GM12878 (cell line): ENCODE measurements at places on chromosomes 3 and 15. TPM values are rescaled to one million over a fixed set of nuclear protein-coding genes. Genes with fewer than 3 reads are reported as not detected.

The CIDEC gene
- total RNA-seq: not detected in 2 replicates

- DNase-seq: no peak
Measured at GRCh38 chr3:197068077-197068476, 38.5 kb upstream of the MELTF start.

DNA sequence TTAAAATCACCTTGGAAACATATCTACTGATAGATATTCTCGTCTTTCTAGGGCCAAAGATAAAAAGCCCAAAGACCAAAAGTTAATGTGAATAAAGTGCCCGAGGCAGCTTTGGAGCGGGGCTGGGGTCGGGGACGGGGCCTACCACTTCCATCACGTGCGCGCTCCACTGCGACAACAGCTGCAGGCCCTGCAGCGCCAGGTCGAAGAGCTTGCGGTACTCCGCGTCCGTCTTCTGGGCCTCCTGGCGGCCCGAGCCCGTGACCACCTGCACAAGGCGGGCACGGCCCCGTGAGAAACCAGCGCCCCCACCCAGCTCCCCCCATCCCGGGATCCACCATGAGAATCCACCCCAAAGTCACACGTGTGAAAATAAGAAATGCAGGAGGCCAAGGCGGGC, 52.4 kb downstream of the CYFIP1 start:
- DNase-seq: no peak

DNA sequence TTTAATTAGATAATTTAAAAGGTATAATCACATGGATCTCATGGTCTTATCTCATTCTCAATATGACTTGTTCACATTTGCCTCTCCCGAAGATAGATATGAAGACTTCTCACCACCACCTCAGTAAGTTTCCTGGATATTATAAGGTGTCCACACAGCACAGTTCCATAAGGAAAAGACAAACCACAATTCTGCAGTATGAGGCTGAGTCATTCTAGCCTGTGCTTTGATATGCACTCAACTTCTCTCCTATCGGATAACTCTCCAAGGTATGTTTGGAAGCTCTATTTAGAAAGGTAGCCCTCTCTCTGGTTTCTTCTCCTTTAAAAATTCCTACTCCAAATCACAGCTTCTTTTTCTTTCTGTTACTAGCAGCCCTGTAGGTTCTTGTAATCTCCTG, 612.8 kb downstream of the ZPLD1 start:
- no peak for DNase-seq

The CAMK2N2 gene
- 1.4 and 1.9 TPM in 2 replicates for total RNA-seq

The TEX55 gene
- not detected in 2 replicates for total RNA-seq

- no peak for DNase-seq
Measured at GRCh38 chr3:182855076-182855475, 61.8 kb downstream of the ATP11B start.

GRCh38 chr3:134054881-134055280, 25.2 kb upstream of the SLCO2A1 start:
- no peak for DNase-seq

DNA sequence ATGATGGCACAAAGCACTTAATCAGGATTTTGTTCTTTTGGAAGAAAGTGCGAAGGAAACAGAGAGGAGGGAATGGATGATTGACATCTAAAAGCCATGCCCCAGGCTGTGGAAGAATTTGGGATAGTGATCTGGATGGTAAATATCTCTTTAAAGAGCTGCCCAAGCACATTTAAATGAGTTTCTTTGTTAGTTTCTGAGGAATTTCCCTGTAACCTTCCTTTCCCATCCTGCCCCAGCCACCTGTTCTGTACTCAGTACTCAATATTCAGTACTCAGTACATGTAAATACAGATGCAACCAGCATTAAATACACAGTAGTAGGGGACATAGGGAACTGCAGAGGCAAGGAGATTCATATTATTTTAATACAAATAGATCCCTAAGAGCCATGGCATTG, 7.8 kb upstream of the CORO2B start:
- no peak for DNase-seq

The DPPA2 gene
- total RNA-seq: not detected in 2 replicates

DNA sequence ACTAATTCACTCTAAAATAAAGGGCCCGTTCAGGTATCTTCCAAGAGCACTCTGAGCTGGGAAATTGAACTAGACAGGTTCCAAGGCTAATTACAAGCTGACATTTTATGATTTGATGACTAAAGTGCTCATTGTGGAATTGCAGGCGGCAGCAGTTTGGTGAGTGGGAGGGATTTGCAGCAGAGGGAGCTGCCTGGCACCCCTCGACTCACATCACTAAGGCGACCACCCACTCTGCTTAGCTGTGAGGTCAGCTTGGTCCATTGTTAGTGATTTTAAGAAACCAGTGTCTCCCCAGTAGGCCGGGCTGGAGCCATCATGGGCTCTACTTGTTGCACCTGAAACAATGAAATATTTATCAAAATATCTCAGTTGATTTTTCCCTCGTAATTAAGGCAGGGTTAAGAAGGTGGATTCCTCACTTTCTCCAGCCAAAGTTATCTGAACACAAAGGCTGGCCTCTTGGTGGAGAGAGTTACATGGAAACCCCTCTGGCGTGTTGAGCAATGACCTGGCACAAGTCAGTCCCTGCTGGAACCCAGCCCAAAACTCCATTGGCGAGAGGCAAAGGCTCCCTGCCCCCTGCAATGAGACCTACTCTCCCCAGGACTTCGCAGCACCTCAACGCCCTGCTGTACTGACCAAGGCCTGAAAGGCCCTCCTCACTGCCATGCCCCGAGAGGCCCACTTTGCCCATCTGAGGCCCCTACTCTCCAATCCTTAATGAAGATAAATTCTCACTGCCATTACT, 65.0 kb upstream of the ATP2B2 start:
- DNase-seq: no peak

GRCh38 chr3:152157337-152157736, 111.4 kb upstream of the MBNL1 start:
- no peak for DNase-seq

- no peak for DNase-seq
Measured at GRCh38 chr15:77031376-77032050, 36.6 kb downstream of the PSTPIP1 start.

The C3orf18 gene
- 0.61 and 1.3 TPM in 2 replicates for total RNA-seq

The CHRD gene
- total RNA-seq: 0.32 TPM in 1 of 2 replicates, not detected in the other

DNA sequence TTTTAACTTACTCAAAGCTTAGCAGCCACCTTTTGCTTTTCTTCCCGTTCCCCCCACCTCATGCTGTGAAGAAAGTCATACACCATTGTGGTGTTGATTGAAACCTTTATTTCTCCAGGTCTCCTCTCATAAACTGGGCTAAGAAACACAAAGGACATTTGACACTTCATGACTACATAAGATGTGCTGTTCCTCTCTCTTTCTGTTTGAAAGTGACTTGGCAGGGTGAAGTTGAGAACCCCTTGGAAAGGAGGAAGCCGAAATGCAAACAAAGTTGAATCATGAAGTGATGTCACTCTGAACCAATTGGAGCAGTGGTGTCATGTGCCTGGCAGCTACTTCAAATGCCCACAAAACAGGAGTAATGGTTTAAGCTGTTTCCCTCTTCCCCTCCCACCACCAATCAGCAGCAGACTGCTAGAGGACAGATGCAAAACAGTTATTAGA, 174.7 kb downstream of the IGF1R start:
- DNase-seq: peak; percentile 1

GRCh38 chr15:69663982-69664381, 211.4 kb downstream of the RPLP1 start:
- DNase-seq: no peak

DNA sequence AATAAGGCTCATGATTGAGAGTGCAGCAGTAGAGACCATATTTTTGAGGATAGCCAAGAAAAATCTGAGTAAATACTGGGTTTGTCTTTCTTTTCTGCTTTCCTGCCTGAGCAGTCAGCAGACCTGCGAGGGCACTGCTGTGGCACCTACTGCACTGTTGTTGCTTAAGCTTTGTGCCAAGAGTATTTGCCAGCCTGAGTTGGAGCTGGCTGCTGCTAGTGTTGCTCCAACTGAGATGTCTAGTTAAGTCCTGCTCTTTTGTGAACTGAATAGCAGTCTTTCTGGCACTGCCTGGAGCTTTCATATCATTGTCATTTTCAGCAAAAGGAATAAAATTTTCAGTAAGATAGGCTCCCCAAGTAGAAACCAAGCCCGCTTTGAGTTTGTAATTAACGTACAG, 214.5 kb upstream of the P2RY1 start:
- no peak for DNase-seq

DNA sequence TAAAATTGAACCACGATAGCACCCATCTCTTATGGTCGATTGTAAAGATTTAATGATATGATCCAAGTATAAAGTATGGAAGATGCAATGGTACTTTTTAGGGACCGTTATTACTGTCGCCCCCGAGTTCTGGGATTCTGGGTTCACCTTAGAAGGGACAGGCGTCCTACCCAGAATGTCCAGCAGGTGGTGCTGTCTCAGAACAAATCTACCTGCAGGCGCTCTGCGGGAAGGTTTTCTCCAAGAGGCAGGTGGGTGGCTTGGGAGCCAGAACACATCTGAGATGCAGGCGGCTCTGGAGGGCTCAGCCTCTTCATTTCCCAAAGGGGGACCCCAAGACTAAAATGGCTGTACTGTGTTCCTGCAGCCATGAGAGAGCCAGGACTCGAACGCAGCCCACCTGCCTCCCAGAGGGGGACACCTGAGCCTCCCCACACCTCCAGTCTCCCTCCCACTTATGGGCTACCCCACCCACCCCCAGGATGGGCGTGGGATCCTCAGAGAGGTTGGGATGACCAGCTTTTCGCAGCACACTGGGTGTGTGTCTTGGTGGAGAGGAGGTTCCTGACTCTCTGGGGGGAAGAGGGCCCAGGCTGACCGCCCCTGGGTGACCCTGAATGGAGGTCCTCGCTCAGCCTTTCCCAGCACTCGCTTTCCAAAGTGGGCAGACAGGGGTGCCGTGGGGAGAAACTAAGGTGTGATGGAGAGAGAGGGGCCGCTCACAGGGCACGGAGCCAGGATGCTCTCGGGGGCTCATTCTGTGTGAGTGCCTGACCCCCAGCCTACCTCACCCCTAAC, 28.1 kb upstream of the CORO2B start:
- DNase-seq: no peak

The RPL15 gene
- total RNA-seq: 2,942 and 3,030 TPM in 2 replicates

The PLA1A gene
- total RNA-seq: 3.8 and 4.4 TPM in 2 replicates

The KCNH8 gene
- 0.11 and 0.18 TPM in 2 replicates for total RNA-seq
